ENCODE measurements at places on chromosomes 3 and 15.

DNA sequence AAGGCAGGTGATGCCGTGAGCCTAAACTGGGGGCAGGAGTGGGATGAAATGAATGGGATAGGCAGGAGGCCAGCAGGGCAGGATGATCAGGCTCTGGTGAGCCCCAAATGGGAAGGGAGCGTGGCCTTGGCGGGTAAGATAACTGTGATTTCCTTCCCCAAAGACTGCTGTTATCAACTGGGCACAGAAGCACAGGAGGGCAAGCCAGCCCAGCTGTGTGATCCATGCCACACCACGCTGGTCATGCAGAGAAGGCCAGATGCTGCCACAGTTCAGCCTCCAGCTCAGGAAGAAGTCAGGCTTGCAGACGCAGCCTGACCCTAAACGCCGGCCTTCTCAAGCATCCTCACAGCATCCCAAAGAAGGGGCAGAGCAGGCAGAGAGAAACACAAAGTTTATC lies 52.1 kb upstream of the GNB5 start:
- no peak for DNase-seq

GRCh38 chr3:171282041-171282440 lies 178.2 kb downstream of the TNIK start:
- DNase-seq: no peak

DNA sequence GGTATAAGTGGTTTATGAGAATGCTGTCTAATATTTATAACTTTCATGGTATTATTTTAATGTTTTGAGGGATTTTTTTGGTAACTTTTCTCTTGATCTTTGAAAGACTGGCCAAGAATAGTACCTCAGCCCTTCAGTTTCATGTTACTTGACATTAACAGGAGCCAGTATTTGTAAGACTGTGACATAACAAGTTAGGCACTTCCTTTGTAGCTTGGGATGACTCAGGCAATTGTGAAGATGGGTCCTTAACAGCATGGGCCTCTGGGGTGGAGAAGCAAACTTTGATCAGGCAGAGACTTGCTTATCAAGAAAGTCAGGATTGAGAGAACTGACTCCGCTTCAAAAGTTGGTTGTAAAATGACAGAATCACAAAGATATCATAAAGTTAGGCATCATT lies 9.5 kb downstream of the LRRC49 start:
- DNase-seq: peak; percentile 67

GRCh38 chr15:67136802-67137201 lies 71.4 kb downstream of the SMAD3 start:
- DNase-seq: no peak

GRCh38 chr3:182760576-182761164 lies 32.6 kb upstream of the ATP11B start:
- DNase-seq: no peak

- DNase-seq: no peak
Observed at GRCh38 chr3:106372806-106373190, 504.0 kb upstream of the CBLB start.

DNA sequence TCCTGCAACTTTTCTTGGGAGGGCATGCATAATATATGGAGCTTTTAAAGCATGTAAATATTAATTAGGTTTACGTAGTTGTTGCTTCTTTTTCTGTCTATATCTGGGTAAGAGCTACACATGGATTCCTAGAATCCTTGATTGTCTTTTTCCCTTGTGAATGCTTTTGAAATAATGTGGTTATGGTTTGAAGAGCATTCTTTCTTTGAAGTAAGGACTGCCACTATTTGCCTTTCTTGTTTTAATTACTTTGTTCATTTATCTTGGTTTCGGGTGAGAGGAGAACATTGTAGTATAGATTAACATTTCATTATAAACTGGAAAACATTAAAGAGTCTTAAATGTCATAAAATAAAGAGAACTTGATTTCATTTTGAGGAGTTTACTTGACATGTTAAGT lies 674.0 kb downstream of the ZBBX start:
- no peak for DNase-seq

DNA sequence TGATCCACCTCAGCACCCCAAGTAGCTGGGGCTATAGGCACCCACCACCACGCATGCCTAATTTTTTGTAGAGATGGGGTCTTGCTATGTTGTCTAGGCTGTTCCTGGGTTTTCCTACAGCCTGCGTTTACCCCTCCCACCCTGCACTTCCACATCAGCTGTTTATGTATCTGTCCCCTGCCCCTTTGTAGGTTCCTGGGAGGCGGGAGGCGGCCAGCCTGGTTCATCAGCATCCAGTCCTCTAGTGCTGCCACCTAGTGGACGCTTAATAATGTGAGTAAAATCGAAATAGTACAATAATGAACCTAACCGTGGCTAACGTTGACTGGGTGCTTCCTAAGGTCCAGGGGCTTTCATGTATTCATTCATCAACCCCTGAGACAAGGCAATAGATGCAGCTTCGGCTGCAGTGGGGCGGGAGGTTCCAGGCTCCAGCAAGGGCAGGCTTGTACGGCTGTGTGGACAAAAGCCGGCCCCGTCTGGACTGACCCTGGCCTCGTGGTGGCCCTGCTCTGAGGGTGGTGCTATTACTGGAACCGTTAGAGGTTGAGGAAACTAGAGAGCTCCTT lies 1.2 kb upstream of the LCTL start:
- peak; percentile 78 for DNase-seq

- no peak for DNase-seq
Observed at GRCh38 chr3:20052851-20053250, 12.6 kb downstream of the KAT2B start.

DNA sequence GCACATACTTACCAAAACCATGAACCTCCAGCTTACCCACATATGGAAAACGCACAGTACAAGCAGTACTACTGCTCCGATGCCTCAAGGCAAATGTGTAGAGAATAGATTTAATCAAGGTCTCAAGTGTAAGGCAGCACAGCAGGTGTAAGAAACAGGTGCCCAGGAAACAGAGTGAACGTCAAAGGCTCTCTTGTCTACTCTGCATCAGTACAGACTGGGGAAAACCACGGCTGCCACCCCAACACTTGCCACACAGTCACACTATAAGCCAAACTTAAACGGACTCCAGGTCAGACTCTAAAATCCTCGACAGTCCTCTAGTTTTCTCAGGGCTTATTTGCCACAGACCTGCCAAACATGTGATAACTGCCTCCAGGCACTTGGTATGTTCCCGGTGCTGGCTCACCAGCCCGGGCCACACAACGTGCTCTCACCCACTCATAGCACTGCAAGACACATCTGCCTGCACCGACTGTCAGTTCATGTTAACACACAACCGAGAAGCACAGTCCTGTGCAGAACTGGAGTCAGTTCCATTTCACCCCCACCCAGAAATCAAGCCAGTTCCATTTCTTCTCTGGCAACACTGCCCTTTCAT lies 30.6 kb downstream of the ABCC5 start:
- DNase-seq: no peak

DNA sequence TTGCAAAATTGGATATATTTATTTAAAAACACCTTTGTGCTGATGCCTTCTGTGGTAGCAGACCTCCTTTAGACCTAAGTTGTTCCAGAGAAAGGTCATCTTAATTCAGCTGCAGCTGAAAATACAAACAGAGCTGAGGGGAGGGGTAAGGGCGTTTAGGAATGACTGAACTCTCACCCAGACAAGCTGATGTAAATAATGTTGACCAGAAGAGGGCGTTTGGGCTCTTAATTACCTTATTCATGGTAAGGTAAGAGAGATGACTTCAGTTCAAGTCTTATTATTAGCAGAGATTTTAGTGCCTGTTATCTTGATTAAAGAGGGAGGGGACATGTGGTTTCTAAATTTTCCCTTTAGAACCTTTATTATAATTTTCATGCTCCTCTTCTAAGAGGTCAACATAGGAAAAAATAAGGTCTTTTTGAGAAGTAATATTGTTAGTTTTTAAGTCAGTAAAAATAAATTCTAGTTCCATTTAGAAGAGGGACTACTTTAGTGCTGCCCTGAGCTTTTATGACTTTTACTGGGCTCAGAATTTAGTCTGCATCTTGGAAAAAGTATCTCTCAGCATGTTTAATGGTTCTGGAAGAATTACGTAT lies 46.3 kb downstream of the GPR171 start:
- peak; percentile 59 for DNase-seq

GRCh38 chr3:105835606-105836005 lies 33.2 kb downstream of the CBLB start:
- peak; percentile 12 for DNase-seq

GRCh38 chr3:13927295-13927694 lies 47.4 kb upstream of the WNT7A start:
- peak; percentile 14 for DNase-seq

- no peak for DNase-seq
Observed at GRCh38 chr3:182609575-182610156, 183.6 kb upstream of the ATP11B start.

DNA sequence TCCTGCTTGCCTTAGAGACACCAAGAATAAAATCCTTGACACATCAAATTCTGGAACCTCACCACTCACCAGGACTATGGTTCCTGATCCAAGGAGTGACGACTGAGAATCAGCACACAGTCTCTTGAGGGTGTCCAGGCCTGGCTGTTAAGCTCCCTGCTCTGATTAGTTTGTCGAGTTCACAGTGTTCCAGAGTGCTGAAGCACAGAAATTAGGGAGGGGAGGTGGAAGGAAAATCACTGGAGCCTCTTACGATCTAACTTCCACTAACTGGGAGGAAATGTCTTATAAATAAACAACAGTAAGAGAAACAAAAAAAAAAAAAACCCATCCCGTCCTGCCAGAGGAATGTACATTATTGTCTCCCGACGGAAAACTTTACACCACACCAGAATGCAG lies 330.2 kb downstream of the TIGIT start:
- no peak for DNase-seq

DNA sequence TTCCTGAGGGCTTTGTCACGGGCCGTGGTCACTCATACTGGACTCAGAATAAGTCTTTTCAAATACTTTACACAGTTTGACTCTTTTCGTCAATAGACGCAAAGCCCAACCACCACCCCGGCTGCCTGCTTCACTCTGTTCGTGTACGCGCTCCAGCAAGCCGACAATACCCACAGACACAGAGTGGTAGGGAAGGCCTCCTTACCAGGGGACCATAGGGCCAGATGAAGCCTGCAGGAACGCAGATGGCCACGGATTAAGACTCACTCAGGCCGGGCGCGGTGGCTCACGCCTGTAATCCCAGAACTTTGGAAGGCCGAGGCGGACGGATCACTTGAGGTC lies 29.7 kb downstream of the EFCAB12 start:
- DNase-seq: no peak

DNA sequence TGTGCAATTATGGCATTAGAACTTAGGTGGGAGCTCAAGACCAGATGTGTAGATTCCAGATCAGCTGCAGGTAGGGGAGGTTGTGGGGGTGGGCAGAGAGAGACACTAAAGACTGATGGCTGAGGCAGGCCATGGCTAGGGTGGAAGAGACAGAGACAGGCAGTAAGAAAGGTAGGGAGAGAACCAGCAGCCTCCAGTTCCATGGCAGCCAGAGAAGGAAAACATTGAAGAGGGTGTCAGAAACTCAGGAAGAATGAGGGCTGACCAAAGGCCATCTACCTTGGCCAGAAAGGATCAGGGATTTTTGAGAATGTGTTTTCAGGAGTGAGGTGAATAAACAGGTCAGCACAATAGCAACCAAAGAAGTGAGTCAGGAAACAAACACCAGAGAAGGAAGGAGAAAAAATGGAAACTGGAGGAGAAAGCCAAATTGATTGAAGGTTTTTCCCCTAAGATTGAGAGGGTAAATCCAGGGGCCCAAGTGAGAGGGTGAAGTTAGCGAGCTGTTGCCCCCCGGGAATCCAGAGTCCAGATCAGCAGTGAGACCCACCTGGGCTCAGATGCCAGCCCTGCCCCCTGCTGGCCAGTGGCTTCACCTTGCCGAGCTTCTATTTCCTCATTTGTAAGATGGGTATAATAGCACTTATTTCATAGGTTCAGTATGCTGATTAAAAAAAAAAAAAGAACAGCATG lies 41.0 kb downstream of the ABHD2 start:
- peak; percentile 51 for DNase-seq

DNA sequence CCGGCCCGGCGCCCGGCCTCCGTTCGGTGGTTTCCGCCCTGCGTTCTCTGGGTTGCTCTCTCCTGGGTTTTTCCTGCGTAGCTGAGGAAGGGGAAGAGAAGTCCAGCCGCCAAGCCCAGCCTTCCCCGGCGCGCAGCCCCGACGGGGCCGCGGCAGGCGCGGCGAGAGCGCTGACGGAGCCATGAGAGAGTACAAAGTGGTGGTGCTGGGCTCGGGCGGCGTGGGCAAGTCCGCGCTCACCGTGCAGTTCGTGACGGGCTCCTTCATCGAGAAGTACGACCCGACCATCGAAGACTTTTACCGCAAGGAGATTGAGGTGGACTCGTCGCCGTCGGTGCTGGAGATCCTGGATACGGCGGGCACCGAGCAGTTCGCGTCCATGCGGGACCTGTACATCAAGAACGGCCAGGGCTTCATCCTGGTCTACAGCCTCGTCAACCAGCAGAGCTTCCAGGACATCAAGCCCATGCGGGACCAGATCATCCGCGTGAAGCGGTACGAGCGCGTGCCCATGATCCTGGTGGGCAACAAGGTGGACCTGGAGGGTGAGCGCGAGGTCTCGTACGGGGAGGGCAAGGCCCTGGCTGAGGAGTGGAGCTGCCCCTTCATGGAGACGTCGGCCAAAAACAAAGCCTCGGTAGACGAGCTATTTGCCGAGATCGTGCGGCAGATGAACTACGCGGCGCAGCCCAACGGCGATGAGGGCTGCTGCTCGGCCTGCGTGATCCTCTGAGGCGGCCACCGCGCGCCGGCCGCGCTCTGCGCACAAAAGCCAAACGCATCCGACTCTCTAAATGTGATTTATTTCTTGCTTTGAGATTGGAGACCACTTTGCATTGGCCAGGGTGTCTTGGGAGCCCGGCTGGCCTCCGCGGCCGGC lies 727 bp downstream of the RAP2B start:
- DNase-seq: no peak

- DNase-seq: no peak
Observed at GRCh38 chr3:8648909-8649741, 4.5 kb upstream of the SSUH2 start.

DNA sequence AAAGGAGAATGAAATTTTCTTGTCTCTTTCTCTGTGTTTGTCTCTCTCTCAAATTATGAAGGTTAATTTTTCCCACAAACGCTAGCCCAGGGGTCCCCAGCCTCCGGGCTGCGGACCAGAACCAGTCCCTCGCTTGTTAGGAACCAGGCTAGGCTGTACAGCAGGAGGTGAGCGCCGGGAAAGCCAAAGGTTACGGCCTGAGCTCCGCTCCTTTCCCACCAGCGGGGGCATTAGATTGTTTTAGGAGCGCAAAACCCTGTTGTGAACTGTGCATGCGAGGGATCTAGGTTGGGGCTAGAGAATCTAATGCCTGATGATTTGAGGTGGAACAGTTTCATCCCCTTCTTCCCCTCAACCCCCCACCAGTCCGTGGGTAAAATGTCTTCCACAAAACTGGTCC lies 74.7 kb upstream of the ZNF385D start:
- no peak for DNase-seq

DNA sequence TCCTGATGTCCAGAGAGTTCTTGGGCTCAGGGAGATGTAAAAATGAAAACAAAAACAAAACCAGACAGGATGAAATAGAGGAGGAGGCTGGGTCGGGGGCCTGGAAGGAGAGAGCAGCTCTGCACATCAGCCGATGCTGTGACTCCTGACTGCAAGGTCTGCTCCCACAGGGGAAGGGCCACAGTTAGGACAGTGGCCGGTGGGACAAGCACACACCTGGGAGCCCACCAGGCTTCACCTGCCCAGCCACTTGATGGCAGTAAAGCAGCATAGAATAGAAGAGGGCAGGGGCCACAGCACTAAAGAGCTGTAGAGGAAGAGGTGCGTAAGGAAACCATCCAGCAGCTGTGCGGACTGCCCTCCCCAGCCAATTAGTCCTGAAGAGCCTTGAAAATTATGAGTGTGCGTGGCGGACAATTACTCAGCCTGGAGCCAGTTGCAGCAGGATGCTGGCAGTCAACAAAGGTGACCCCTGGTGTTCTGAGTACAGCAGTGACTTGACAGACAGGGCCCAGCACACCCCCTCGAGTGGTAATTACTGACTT lies 29.8 kb downstream of the ALS2CL start:
- no peak for DNase-seq

All from HTR-8/SVneo (cell line).